ENCODE measurements at places on chromosomes 6 and 20. TPM values are rescaled to one million over a fixed set of nuclear protein-coding genes. Genes with fewer than 3 reads are reported as not detected.

GRCh38 chr6:137866200-137866913, 702 bp upstream of the TNFAIP3 start:
- no peak for DNase-seq

DNA sequence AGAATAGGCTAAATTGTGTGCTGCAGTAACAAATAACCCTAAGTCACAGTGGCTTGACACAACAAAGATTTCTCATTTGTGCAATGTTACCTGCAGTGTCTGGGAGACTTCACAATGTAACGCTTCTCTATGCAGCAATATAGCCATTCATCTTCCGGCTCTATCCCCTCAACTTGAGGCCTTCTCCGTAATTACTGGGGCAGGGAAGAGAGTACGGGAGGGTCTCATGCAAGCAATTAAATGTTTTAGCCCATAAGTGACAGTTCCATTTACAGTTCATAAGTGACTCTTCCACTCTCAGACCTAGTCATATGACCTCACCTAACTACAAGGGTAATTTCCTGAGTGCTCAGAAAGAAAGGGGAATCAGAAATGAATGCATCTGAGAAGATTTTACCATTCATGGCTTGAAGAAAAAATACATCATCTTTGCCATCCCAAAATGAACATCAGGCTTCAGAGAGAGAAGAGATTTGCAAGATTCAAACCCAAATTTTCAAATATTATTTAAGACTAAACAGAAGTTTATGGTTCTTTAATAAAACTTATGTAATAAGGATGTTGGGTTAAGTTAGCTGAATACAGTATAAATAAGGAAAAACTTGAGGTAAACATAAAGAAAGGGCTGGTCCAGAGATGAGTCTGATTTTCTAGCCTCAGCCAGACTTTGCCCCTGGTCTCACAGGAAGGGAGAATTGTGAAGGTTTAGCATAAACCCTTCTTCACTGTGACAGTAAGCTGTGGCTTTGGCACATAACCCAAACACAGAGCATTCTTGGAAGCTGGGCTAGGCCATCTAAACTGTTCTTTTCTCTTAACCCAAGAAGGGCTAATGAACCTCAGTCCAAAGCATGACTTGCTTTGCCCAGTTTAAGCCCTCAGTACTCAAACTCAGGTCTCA, 13.3 kb downstream of the GPR6 start:
- DNase-seq: no peak

- DNase-seq: no peak
These were observed 17.1 kb upstream of the TINAG start for GRCh38 chr6:54291146-54291545.

- DNase-seq: no peak
These were observed at the start of gene SYCP2 for GRCh38 chr20:59933296-59933848. Gene SYCP2, minus strand, starts transcription at chr20:59933637. Its CDS starts 11,224 bp downstream, at chr20:59922413.

COL19A1 gene
- total RNA-seq: 29.4 TPM

RAET1L gene
- not detected for total RNA-seq

TMEM14C gene
- 90.4 TPM for total RNA-seq

PRRT1 gene
- total RNA-seq: 0.42 TPM

RAB22A gene
- 28.2 TPM for total RNA-seq
